ENCODE measurements at places on chromosomes 2 and 18. TPM values are rescaled to one million over a fixed set of nuclear protein-coding genes. Genes with fewer than 3 reads are reported as not detected.

Gene FAP
- 272 TPM for total RNA-seq

Gene HS1BP3
- total RNA-seq = 46.8 TPM

Gene DSEL
- total RNA-seq = 60.4 TPM

Gene PKP4
- total RNA-seq = 20.6 TPM

Gene PRSS56
- not detected for total RNA-seq

Gene ACMSD
- total RNA-seq = not detected

Gene ARHGAP25
- 0.44 TPM for total RNA-seq

Gene ALK
- not detected for total RNA-seq

Gene VWA3B
- not detected for total RNA-seq

Gene VAMP5
- 22.8 TPM for total RNA-seq

Gene PDCD1
- not detected for total RNA-seq

Gene ADGRF3
- total RNA-seq = under 0.01 TPM

Gene MAPK4
- not detected for total RNA-seq

Gene SP100
- 104 TPM for total RNA-seq

Gene PTPRN
- total RNA-seq = 7.9 TPM

Gene ARL6IP6
- 40.2 TPM for total RNA-seq

Gene TUBB8B
- total RNA-seq = not detected

Gene TRAPPC8
- 51.1 TPM for total RNA-seq

Gene MGAT5
- 153 TPM for total RNA-seq

Gene IL1RL2
- total RNA-seq = 0.22 TPM

Gene SFXN5
- 9.6 TPM for total RNA-seq

Gene SPTBN1
- total RNA-seq = 407 TPM

Gene PGAP1
- 9.0 TPM for total RNA-seq

Gene HOXD11
- total RNA-seq = 0.22 TPM

Gene GRB14
- not detected for total RNA-seq

Gene FZD7
- 31.8 TPM for total RNA-seq

Gene LRP1B
- 0.29 TPM for total RNA-seq

Gene CD8B
- not detected for total RNA-seq

Gene MREG
- total RNA-seq = 3.0 TPM

Gene BIRC6
- 223 TPM for total RNA-seq

Gene FBXO41
- 1.4 TPM for total RNA-seq

Gene UGP2
- total RNA-seq = 170 TPM

Gene AQP12A
- not detected for total RNA-seq

All from placental pericyte (primary cell).